ENCODE measurements at places on chromosomes 4 and X.
A peak's percentile ranks its signal among the peaks of the same experiment; 100 is the strongest.

DNA sequence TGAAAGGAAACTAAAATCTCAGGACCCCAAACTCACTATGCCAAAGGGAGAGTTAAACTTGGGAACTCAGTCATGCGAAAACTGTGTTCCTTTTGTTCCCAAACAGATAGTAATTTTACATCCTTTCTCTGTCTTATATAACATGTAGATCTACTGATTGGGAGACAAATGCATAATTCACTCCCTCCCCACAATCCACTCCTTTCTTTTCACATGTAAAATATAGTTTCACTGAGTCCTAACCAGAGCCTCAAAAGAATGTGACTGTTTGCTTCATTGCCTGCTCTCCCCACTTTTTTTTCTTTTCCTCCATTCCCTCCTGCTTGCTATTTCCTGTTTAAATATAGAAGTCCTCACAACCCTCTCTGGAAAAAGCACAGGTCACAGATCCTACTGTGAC, 699.3 kb upstream of the ADGRL3 start:
- no peak for DNase-seq

DNA sequence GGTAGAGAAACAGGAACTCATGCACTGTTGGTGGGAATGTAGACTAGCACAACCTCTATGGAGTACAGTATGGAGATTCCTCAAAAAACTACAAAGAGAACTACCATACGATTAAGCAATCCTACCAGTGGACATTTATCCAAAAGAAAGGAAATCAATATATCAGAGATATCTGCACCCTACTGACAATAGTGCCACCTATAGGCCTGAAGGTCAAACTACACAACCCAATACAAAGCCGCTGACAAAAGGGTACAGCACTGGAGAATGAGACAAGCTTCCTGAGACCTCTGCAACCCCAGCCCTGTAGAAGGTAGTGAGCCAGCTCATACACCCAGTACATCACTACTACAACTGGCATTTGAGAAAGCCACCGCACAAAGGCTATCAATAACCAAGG, 67.1 kb downstream of the CBR4 start:
- DNase-seq, result no peak

DNA sequence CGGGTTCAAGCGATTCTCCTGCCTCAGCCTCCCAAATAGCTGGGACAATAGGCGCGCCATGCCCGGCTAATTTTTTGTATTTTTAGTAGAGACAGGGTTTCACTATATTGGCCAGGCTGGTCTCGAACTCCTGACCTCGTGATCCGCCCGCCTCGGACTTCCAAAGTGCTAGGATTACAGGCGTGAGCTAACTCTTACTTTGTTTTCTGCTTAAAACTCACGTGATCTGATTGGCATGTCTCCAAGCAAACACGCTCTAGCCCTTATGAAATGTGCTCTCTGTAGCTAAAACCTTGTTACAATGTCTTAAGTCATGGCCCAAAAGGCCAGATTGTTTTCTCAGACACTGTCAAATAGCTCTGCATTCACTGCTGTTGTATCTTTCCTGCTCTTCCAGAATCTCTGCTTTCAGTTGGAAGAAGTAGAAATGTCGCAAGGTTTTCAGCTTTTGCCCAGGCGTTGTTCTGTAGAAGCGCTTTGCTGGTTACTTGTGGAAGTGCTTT, 39.7 kb upstream of the OGT start:
- peak; percentile 5 for DNase-seq

- DNase-seq, result no peak
Observed at GRCh38 chr4:89889289-89889688, 5.4 kb upstream of the MMRN1 start.

- no peak for DNase-seq
Observed at GRCh38 chr4:123522646-123523045, 126.1 kb downstream of the SPRY1 start.

DNA sequence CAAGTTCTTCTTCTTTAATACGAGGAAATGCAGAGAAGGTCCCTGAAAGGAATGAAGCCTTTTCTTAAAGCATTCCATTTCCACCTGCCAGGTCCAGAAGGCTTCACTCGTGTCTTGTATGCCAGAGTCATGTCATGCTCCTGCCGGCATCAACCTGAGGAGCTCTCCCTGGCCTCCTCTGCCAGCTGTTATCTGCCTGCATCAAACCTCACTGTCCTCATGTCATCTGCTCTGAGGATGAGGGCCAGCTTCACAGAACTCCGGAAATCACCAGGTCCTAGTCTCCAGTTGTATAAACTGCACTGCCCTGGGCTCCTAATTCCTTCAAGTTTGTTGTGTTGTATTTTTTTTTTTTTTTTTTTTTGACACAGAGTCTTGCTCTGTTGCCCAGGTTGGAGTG, 20.0 kb upstream of the S100G start:
- no peak for DNase-seq

GRCh38 chr4:109930464-109930863, 17.8 kb downstream of the EGF start:
- no peak for DNase-seq

DNA sequence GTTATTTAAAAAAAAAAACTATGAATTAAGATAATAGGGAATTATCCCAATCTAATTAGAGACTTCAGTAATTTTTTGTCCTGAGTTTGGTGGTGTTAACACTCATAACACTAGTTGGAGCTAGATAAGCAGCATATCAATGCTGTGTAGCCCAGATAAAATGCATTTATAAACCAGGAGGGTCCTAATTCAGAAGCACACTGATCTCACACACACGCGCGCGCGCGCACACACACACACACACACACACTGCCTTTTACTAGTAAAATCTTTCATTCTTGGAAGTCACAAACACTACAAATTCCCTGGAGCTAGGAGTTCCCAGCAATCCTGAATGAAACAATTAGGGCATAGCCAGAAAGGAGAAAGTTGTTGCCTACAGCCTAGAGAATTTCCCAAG, 3.2 kb downstream of the UNC5C start:
- no peak for DNase-seq

- peak; percentile 82 for DNase-seq
Observed at GRCh38 chrX:49071877-49072711, 1.7 kb downstream of the PRAF2 start.

- DNase-seq, result peak; percentile 60
Observed at GRCh38 chr4:156968479-156968984, 3.1 kb downstream of the PDGFC start.

DNA sequence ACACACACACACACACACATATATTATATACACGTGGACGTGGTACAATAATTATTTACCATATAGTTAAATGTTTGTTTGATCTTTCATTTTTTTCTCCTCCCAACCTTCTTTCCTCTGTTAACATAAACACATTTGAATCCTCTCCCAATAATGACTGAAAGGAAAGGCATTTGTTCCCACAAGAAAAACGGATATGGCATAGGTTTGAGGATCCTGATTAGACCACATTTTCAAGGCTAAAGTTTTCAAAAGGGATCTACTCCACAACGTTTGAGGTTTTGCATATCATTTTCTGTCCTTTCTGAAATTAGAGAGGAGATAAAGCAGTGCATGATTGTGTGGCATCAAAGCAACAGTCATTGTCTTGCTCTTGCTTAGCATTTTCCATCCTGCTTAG, 1883.4 kb downstream of the STIM2 start:
- no peak for DNase-seq

DNA sequence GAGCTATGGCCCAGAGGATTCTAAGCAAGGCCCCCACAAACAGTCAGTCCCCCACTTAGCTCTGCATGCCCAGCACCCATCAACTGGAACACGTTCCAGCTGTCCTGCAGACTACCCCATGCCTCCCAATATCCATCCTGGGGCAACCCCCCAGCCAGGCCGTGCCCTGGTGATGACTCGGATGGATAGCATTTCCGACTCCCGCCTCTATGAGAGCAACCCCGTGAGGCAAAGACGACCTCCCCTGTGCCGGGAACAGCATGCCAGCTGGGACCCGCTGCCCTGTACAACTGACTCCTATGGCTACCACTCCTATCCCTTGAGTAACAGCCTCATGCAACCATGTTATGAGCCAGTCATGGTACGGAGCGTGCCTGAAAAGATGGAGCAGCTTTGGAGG, 32.0 kb downstream of the LAS1L start:
- no peak for DNase-seq

GRCh38 chrX:7149411-7149810, 1.5 kb upstream of the PUDP start:
- no peak for DNase-seq

DNA sequence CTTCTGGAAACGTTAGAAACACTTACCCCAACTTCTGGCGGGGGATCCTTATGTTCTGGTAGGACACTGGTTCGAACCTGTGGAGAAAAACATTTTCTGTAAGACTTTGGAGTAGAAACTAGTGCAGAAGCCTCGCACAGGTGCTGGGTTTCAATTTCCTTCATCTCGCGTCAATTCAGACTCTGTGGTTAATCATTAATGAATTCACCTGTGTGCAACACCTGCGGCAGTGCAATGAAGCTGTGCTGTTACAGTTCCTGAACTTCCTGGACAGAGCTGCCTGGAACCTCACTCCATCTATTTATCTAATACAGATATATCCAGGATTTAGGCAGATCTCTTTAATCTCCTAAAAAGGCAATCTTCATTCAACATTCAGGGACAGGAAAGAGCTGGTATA, 531.4 kb downstream of the INPP4B start:
- peak; percentile 75 for DNase-seq

GRCh38 chrX:41923978-41924683, 777 bp upstream of the CASK start:
- DNase-seq, result peak; percentile 38

- DNase-seq, result no peak
Observed at GRCh38 chr4:67542076-67542475, 3.2 kb downstream of the CENPC start.

- DNase-seq, result no peak
Observed at GRCh38 chrX:13398839-13399238, 79.0 kb upstream of the ATXN3L start.

GRCh38 chrX:52346174-52347165, 22.4 kb upstream of the XAGE2 start:
- DNase-seq, result no peak

DNA sequence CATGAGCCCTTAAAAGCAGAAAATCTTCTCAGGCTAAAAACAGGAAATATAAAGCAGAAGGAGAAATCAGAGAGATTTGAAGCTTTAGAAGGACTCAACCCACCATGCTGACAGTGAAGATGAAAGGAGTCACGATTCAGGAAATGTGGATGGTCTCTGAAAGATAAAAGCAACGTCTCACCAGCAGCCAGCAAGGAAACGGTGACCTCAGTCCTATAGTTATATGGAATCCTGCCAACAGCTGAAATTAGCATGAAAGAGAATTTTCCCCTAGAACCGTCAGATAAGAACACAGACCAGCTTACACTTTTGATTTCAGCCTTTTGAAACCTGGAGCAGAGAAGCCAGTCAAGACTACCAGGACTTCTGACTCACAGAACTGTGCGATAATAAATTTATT, 715.7 kb upstream of the HTR2C start:
- DNase-seq, result no peak

- no peak for DNase-seq
Observed at GRCh38 chr4:142671516-142671915, 174.6 kb downstream of the INPP4B start.

- DNase-seq, result peak; percentile 32
Observed at GRCh38 chr4:82739287-82740190, 59.1 kb downstream of the SCD5 start.

DNA sequence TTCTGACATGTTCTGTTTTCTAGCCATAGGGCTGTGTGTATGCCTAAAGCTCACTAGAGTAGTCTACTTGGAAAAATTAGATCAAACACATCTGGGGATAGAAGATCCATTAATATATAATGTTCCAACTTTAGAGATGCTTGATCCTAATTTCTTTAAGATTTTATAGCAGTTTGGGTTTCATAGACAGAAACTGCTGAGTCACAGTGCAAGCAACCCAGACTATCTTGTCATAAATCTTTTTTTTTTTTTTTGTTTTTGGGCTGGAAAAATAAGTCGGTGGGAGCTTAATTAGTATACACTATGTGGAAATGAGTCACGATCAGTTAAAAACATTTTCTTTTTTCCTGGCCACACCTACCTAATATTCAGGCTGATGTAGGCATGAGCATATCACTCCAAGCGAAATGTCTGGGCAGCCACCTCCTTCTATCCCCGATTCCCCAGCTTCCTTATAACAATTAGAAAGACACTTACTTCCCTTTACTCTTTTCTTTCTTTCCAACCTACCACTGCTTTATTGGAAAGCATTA, 58.2 kb upstream of the CASK start:
- DNase-seq, result no peak

- DNase-seq, result no peak
Observed at GRCh38 chr4:168741281-168742173, 244.7 kb downstream of the PALLD start.

- DNase-seq, result no peak
Observed at GRCh38 chr4:124903995-124904722, 191.6 kb upstream of the ANKRD50 start.

DNA sequence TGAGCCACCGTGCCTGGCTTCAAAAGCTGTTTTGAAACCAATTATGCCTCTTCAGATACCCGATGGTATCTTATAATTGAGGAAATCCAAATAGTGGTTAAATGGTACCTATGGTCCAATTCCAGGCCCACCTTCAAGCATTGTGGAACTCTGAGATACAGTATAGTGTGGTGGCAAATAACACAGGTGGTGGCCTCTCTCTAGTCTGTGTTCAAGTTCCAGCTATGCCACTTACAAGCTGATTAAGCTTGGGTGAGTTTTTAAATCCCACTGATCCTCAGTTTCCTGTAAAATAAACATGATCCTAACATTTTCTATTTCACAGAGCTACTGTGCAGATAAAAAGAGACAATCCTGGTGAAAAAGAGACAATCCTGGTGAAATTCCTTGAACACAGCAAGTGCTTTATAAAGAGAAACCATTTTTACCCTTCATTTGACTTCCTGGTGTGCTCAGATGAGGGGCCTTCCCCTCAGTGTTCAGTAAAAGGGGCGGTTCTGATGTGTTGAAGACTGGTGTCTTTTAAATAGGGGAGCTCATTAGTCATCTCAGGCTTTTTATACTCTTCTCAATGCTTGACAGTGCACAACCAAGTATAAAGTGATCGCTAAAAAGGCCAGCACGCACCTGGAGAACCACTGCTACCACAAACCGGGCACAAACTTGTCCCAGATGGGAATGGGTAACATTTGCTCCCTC, 30.8 kb upstream of the CD40LG start:
- no peak for DNase-seq
